ENCODE measurements at places on chromosomes 6 and 20. TPM values are rescaled to one million over a fixed set of nuclear protein-coding genes. Genes with fewer than 3 reads are reported as not detected.

DNA sequence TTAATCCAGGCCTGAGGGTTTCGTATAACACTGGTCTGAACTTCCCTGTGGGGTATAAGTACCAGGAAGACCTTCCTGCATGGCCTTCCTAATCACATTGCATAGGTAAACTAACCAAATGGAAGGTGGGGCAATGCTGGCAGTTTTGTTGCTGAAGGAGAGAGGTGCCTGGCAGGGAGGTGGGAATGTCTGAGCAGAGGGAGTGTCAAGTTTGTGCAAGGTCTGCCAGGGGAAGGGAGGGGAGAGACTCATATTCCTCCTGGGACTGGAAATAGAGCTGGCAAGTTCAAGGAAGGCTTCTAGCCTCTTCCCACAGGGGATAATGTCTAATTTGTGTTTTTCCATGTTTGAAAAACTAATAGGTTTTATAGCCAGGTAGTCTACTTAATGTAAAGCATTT is 70.6 kb downstream of the HDDC2 start:
- no peak for DNase-seq

The EDN3 gene
- polyA plus RNA-seq, result not detected

The ADGRB3 gene
- 0.21 TPM for polyA plus RNA-seq

DNA sequence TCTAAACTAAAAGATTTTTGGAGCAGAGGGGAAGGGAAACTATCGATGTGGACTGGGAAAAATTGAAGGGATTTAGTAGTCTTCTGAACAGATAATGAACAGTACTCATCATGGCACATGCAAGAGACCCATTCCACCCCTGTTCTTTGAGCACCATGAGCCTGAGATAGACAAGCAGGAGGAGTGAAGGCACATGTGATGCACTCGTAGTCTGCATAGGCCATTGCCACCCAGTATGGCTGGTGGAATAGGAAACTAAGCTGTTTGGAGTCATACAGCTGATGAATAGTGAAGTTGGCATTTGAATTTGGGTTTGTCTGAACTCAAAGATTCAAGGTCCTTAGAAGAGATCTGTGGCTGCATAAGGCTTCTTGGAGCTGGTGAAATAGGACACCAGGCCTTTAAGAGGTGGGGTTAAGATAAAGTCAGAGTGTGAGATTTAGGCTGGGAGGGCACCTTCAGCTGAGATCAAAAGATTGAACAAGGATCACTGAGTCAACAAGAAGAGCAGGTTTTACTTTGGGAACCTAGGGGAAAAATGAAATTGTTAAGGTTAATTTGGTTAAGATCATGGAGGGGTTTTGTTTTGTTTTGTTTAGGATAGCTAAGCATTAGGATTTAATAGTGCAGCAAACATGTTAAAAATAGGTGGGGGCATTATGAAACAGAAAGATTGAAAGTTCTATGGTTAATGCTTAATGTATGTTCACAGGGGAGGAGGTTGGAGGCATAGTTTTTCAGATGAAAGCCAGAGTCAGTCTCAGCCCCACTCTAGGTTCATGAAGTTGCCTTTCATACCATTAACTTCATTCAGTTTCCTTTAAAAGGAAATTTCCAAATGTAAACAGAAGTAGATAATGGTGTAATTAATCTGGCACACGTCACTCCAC is 148.8 kb downstream of the ARID1B start:
- no peak for DNase-seq

GRCh38 chr6:37048851-37049757 is 43.6 kb downstream of the FGD2 start:
- no peak for DNase-seq

- DNase-seq, result no peak
These were observed 71.6 kb downstream of the GPX5 start for GRCh38 chr6:28597217-28597835.

GRCh38 chr6:148166339-148166968 is 176.2 kb upstream of the SASH1 start:
- no peak for DNase-seq

The HLA-DOB gene
- 0.16 TPM for polyA plus RNA-seq

The HECA gene
- polyA plus RNA-seq, result 2.8 TPM

- no peak for DNase-seq
These were observed 88.9 kb downstream of the SOBP start for GRCh38 chr6:107578642-107579341.

The LCA5 gene
- 0.39 TPM for polyA plus RNA-seq

DNA sequence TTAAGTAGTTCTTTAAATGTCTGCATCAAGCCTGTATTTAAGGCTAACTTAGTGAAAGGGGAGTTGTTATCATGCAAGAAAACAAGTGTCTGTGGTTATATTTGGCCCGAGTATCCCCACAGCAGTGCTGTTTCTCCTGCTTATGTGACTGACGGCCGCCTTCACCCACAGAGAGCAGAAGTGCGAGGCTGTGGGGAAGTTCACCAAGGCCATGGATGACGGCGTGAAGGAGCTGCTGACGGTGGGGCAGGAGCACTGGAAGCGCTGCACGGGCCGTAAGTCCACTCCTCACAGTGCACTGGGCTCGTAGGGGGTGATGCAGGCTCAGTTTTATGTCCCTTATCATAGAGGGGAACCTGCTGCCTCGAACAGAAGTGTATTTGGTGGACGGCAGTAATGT is 53.2 kb upstream of the SYNJ2 start:
- DNase-seq, result no peak

DNA sequence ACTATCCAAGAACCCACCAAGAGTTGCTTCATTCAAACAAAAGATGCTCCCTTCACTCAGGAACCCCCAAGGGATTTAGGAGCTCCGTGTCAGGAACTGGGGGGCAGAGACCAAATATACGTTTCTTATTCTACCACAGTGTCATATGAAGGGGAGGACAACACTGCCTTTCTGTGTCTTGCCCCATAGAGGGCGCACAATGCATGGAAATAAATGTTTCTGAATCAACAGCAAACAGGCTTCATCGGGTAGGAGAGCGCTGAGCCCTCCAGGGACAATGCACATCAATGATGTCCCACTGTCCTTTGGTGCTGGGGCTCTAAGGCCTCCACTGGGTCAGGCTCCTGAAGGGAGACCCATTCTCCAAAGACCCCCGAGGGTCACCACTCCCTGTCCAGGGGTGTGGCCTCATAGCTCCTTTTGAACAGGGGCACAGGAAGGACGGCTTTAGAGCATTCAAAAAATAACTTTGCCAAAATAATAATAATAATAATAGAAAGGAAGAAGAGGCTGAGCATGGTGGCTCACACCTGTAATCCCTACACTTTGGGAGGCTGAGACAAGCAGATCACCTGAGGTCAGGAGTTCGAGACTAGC is 31.1 kb downstream of the PLG start:
- no peak for DNase-seq

DNA sequence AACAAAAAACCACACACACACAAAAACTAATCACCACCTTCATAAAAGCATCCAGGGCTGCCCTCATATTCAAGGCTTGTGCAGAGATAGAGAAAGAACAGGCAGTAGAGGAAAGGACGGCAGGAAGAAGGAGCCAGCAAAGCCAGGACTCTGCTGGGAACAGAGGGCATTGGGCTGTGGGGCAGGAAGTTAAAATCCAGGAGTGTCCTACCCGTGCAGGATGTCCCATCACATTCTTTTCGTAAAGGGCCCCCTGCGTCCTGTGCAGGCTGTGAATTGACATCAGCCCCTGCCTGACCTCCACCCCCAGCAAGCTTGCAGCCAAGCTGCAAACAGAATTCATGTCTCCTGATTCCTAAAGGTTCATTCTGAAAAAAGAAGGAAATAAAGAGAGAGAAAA is 96.4 kb upstream of the AKAP12 start:
- no peak for DNase-seq

The C6orf141 gene
- polyA plus RNA-seq, result 0.33 TPM

The LGSN gene
- 0.03 TPM for polyA plus RNA-seq

The HRH3 gene
- not detected for polyA plus RNA-seq

DNA sequence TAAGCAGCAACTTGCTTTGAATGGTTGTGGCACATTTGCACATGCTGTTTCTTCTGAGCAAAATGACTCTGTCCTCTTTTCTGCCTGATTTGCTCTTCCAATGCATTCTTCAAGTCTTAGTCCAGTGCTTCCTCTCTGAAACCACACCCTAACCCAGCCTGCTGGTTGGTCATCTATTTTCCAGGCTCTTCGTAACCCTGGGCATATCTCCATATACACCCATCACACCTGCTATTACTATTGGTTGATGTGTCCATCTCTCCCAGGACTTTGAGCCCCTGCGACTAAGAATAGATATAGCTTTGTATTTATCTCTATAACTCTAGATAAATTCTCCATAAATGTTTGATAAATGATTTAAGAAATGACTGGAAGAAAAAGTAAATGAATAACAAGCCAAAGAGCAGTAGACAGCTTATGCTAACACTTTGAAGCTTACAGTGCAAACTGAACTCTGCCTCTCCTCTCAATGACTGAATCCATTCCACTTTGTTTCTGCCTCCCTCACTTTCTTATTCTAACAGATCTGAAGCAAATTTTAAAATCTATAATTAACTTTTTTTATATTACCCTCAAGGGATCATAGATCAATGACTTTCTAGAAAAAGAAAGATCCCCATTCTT is 59.7 kb upstream of the NT5E start:
- no peak for DNase-seq

DNA sequence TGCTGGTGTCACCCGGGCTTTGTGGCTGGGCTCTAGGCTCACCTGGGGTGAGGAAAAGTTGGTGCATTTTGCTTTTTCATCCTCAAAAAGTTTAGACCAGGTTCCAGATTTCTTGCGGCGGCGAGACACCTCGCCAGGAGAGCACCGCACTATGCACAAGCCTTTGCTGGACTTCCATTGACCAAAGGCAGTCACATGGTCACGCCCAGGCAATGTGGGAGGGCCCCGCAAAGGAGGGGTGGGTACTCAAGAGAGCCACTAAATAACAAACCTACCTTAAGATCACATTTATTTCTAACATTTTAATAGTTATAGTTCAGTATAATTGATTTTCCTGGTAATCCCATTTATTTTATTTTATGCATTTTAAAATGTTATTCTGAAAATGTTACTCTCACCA is 3.0 kb upstream of the KIF16B start:
- DNase-seq, result no peak

- no peak for DNase-seq
These were observed 107.7 kb downstream of the FOXF2 start for GRCh38 chr6:1496836-1497760.

DNA sequence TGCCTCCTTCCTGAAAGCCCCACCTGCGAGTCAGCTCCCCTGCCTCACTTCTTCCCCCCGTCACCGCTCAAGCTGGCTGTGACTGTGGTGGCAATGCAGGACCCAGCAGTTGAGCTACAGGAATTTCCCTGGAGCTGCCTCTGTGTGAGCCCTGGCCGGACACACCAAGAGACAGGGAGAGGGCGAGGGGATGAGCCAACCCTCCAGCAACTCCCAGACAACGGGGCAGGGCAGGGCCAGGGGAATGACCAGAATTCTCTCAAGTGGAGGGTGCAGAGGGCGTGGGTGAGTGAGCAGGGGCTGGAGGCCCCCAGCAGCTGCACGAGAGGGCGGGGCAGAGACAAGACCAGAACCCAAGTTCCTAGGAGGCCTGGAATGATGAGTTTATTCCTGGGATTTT is 4.9 kb upstream of the ARFGAP1 start:
- no peak for DNase-seq

DNA sequence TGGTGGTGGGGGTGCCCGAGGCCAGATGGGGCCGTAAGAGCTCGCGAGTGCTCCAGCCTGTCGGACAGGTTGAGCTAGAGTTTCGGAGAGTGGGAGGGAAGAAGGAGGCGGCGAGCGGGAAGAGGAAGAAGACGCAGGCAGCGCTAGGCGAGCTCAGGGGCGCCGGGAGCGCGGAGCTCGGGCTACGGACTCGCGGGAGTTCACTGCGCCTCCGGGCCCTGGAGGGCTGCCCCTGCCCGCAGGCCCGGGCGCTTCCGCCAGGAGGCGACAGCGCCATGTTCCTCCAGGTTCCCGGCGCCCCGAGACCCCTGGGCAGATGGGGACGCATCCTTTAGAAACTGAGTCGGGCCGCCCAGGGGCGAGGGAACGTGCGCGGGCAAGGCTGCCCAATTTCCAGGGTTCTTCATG is 984 bp downstream of the TFAP2C start:
- DNase-seq, result no peak

The FGD2 gene
- polyA plus RNA-seq, result 5.8 TPM

DNA sequence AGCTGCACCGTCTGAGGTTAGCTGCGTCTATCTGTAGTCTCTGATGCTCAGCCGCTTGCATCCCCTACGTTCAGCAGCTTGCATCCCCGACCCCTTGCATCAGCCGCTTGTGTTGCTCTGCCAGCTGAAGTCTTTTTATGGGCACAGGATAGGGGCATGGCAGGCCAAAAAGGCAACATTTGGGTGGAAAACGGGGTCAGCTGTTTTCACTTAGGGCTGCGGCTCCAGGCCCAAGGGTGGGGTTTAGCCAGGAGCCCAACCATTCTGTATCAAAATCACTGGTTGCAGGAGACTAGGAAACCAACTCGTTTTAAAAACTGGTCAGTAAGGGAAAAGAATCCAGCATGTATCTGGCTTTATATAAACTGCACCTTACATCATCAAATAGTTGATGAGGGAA is 49.9 kb downstream of the FAM50B start:
- DNase-seq, result no peak

Data from liver (tissue), 10 donors.